ENCODE measurements at places on chromosomes 6 and 20.

DNA sequence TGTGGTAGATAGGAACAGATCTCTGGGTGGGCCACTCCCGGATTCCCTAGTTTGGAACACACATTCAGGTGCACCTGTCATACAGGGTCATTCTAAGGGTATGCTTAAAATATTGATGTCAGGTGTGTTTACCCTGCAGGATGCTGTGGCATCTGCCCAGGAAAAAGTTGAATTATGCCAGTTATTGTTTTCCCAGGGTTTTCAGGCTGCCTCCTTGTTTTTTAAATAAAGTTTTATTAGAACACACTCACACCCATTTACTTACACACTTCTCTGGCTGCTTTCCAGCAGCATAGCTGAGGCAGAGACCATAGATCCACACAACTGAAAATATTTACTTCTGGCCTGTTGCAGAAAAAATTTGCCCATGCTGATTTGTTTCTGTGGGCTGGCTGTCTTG lies 76.5 kb downstream of the PHACTR3 start:
- no peak for DNase-seq

GRCh38 chr6:120248451-120248850 lies 898.9 kb upstream of the MAN1A1 start:
- DNase-seq: no peak

DNA sequence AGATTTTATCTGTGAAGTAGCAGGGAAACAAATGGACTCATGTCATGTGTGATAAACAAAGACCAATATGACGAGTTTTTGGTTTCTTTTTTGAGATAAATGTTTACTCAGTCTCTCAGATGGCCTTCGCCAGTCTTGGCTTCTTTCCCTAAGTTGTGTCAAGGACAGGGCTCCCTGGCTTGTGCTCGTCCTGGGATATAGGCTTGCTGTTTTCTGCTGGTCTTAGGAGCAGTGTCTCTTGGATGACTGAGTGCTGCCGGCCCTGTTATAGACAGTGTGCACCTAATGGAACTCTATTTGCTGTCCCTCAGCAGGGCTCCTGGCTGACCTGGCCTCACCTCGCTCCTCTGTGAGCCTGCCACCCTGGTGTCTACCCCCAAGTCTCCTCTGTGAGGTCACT lies 324.1 kb upstream of the SYNCRIP start:
- no peak for DNase-seq

DNA sequence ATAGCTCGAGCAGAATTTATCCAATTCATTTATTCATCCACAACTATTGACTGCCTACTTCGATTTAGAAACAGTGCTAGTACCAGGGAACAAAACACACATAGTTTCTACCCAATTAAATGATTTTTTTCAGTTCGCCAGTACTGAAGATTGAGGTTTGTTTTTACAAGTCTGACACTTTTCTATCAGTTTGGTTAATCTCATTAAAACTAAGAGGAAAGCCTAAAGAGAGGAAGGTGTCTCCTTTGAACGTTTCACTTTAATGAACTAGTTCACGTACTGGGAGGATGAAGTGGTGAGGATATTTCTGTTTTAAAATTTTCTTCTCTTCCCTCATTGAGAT lies 570 bp upstream of the ANKS1A start:
- no peak for DNase-seq

DNA sequence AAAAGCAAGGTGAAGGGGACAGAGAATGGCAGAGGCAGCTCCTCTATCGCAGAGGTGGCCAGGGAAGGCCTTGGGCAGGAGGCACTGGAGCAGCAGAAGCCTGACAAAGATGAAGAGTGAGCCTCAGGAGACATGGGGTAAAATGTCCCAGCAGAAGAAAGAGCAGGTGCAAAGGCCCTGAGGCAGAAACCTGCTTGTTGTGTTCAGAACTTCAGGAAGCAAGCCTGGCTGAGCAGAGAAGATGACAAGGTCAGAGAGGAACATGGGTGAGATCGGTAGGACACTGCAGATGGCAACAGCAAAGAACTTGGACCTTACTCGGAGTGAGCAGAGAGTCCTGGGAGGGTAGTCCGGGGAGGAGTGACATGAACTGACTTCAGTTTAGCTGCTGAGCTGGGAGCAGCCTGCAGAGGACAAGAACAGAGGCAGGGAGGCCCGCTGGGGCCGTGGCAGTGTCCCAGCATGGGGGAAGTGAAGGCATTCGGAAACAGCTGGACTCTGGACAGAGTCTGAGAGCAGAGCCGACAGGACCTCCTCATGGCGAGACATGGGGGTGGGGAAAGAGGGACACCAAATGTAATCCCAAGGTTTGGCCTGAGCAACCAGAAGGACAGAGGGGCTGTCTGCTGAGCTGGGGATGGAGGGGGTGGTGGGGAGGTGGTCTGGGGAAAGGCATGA lies 106.3 kb downstream of the PREX1 start:
- DNase-seq: no peak

DNA sequence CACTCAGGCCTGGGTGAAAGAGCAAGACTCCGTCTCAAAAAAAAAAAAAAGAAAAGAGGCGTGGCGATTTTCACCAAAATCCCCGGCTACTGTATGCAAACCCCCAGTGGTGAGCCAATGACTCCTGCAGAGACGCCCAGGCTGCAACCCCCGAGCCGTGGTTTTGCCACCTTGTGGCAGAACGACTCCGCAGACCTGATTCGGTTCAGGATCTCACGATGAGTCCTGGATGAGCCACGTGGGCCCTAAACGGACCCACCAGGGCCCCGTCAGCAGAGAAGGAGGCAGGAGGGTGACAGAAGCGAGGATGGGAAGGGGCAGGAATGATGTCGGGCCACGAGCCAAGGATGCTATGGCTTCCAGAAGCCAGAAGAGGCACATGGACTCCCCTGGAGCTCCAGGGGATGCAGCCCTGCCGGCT lies 42.5 kb downstream of the SLC2A4RG start:
- no peak for DNase-seq

DNA sequence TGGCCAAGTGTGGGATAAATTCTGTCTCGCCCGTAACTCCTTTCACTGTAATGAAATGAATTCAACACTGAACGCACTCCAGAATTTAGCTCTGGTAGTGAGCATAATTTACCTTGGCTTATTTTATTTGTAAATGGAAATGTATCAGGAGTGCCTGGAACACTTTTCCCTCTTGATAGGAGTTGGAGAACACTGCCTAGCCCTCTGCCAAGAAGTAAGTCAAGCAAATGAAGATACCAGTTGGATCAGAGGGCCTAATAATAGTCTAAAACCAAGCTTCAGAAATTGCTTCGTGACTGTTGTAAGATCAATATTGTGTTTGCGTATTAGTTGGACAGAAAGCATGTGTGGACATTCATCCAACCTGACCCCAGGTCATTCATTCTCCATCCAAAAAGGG lies 64.6 kb upstream of the TPD52L1 start:
- no peak for DNase-seq

GRCh38 chr6:167153521-167153959 lies 4.2 kb downstream of the GPR31 start:
- no peak for DNase-seq

DNA sequence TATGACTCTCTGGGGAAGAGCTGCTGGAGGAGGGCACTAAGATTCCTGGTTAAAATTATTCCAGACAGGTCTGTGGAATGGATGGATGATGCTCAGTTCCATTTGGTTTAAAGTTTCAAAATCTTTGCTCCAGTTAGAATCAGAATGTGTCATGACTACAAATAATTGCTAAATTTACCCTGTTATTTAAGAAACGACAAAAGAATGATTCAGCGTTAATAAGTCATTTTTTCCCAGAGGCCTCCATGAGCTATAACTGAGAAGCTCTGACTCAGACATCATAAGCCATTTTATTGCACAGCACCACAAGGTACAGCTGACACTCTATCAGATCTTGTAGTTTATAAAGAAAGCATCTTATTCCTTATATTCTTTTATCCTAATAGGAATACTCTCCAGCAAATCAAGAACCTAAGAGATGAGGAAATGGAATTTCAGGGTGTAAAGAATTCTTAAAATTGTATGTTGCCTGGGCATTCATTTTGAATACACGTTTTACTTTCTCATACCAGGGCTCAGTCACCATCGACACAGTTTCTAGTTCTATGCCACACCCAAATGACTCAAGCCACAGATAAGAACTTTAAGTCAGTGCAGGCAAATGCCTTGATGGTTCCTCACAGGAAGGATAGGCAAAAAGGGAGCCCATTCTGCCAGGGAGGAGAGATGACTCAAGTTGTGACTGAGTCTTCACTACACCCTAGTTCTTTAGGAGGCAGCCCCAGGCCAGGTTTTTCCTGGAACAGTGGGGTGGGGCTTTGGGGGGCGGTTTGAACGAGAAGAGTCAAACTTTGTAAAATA lies 636.0 kb downstream of the MMUT start:
- DNase-seq: no peak

DNA sequence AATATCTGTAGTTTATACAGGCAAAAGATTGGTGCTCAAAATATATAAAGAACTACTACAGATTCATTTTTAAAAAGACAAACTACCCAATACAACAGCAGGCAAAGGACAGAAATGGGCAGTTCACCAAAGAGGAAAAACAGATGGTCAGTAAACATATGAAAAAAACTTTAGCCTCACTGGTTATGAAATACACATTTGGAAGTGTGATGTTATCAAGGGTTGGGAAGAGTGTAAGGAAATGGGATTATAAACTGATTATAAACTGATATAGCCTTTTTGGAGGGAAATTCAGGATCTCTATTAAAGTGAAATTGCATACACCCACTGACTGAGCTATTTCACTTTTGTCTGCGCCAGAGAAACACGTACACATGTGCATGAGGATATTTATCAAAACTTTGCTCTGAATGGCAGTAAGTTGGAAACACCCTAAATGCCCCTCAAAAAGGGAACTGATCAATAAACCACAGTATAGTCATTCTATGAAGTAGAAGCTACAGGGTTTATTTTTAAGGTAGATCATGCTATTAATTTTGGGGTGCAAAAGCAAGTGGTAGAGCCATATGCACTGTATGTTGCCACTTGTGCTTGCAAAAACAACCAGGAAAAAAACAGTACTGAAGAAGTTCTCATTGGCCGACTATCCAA lies 32.2 kb upstream of the ARFGEF2 start:
- no peak for DNase-seq

DNA sequence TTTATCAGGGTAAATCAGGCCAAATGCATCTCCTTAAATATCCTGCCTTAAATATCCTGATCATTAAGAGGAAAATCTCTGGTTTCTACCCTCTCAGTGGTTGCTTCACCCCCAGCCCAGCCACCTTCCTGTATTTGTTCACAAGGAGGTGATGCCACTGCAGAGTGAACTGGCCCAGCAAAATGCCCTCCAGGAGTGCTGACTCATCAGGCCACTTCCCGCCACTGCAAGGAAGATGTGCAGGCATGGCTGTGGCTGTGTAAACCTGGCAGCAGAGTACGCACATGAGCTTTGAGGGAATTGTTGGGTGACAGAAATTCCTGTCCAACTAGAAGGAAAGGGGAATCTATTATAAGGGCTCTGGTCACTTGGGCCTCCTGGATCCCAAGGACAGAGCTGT lies 13.8 kb downstream of the NQO2 start:
- no peak for DNase-seq

DNA sequence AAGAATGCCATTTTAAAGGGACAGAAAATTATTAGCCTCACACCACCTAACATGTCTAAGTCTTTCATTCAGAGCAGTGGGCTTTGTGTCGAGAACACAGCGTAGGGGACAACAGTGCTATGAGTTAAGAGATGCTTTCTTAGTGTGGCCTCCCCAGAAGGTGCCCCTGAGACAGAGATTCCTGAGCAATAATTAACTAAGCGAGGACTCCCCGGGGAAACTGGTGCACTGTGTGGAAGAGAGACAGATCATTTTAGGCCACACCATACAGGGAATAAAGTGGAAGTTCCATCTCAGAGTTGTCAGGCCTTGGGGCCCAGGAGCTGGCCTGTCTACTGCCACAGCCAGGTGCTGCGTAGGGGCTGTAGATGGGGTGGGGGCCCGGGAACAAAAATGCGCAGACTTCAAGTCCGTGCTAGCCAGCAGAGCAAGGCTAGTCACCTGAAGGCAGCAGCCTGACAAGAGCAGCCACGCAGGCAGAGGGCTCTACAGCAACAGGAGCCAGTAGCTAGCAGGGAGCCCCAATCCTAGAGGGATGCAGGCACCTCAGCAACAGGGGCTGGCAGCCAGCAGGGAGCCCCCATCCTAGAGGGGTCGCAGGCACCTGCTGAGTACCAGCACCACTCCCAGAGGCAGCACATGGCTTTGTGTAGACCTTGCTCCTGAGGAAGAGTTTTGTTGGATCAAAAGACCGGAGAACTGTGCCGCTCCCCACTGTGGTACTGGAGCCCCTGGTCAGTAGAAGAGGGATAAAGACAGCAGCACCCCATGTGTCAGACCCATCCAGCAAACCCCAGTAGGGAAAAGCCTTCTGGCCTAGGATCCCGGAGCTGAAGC lies 63.0 kb upstream of the NXT1 start:
- no peak for DNase-seq

GRCh38 chr6:54768494-54768893 lies 78.1 kb upstream of the FAM83B start:
- no peak for DNase-seq

- DNase-seq: no peak
Observed at GRCh38 chr6:89977808-89978748, 83.8 kb downstream of the GJA10 start.

GRCh38 chr6:14174996-14175395 lies 57.4 kb downstream of the CD83 start:
- DNase-seq: no peak

- DNase-seq: no peak
Observed at GRCh38 chr6:109759098-109759955, 68.2 kb downstream of the FIG4 start.

DNA sequence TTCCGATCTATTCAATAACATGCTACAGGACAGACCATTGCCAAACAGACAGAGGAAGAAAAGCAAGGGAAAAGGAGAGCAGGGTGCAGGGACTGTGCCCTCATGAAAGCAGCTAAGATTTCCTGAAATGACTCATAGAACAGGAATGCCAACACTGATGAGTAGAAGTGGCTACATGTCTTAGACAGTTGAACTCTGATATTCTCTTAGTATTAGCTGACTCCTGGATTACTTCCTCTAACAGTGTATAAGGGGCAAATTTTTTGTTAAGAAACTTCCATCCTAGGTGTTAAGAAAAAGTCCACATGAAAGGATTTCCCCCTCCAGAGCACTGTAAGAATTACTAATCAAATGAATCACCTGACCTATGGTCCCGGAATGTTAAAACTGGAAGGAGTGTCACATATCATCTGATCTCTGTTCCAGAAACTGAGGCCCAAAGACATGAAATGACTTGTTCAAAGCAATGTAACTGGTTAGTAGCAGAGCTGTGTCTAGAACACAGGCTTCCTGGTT lies 224.9 kb downstream of the IBTK start:
- no peak for DNase-seq
